ENCODE measurements at places on chromosomes 2 and 18.

GRCh38 chr2:6881516-6881915, 3.9 kb downstream of the RSAD2 start:
- no peak for DNase-seq

DNA sequence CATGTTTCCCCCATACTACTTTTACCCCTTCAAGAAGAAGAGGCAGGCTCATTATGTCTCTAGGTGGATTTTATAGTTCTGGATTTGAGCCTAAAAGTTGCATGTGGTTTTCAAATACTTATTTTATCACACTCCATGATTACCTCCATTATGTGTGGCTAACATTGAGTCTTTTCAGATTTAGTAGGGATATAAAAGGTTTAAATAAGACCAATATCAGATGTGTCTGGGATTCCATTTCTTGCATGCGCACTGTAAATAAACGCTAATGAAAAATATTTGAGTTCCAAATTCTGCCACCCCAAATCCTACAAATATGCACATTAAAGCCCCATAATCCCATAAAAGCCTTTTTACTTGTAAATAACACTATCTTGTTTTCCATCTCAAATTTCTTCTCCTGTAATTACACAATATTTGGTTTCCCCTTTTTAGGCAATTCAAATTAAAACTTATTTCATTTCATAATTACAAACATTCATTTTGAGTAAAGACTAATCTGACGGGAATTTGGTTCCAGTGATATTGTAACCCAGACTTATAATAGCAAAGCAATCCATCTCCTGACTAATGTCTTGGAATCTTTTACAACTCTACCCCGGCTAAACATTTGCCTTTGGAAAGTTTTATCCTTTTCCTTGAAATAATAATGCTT, 600.0 kb downstream of the SLC4A3 start:
- DNase-seq, result no peak

GRCh38 chr2:232634206-232635150, 1.1 kb downstream of the EFHD1 start:
- no peak for DNase-seq

- DNase-seq, result no peak
Observed at GRCh38 chr2:234587341-234588053, 90.6 kb upstream of the ARL4C start.

- DNase-seq, result peak; percentile 60
Observed at GRCh38 chr2:10497797-10498251, 49.7 kb upstream of the ODC1 start.

- DNase-seq, result no peak
Observed at GRCh38 chr2:144529841-144530240, 9.9 kb upstream of the ZEB2 start.

DNA sequence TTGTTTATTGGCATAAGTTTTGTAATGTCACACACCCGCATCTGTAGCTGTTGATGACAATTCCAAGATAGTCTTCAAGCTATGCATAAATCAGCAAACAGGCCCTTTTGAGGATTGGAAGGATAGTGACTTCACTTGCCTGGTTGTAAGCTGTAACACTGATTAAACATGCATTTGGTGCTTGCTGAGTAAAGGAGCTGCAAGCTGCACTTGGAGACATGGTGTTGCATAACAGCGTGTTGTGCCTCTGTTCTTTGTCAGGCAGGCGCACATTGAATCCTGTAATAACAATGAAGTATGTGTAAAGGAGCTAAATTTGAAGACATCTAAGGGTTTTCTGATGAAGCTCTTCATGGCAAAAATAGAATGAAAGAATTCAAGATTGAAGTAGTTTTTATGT, 68.7 kb upstream of the TTC27 start:
- DNase-seq, result no peak

DNA sequence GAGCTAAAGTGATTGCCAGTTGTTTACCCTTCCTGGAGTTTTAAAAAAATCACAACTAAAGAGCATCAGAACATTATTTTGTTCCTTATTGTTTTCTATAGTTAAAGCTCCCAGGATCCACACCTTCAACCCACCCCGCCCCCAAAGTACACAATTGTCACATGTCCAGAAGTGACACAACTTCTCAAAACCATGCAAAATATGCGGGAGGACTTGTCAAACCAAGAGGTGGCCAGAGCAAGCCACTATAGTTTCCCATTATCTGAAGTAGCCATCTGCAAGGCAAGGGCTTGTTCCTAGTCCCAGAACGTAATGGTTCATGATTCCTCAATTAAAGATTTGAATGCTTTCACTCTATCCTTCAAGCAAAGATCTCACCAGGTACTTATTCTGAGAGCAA, 9.9 kb upstream of the INO80C start:
- no peak for DNase-seq

- DNase-seq, result no peak
Observed at GRCh38 chr2:112008910-112009485, 46.1 kb upstream of the TMEM87B start.

DNA sequence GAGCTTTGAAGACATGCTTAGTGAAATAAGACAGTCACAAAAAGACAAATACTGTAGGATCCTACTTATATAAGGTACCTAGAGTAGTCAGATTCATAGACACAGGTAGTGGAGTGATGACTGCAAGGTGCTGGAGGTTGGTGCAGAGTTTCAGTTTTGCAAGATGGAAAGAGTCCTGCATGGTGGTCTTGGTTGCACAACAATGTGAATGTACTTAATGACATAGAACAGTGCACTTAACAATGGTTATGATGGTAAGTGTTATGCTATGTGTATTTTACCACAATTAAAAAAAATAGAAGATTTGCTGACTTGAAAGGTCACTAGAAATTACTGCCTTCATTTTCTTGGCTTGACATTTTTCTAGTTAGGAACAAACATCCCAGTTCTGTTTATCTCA, 9.5 kb downstream of the CERS6 start:
- no peak for DNase-seq

DNA sequence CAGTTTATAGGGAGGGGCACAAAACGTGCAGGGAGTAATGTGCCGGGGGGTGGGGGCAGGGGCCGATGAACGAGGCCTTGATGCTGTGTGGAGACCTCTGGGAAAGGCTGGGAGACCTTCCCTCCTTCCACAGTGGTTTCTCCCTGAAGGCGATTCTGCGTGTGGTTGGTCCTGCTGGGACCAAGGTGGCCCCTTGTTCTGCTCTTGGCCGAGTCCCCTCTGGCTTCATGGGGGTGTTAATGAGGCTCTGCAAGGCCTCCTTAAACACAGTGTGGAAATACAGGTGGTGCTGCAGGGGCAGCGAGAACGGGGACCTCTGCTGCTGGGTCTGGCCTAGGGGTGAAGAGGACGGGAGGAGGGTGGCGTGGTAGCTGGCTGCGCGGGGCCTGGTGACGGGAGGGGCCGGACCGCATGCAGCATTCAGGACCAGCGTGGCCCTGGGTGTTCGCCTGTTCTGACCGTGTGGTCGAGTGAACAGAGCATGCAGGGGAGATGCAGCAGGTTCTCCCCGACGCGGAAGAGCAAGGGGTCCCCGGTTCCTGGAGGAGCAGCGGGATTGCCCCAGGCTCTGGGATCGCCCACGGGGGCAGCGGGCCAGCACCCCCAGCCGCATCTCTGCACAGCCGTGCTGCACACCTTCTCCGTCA, 42.1 kb upstream of the KCNG2 start:
- no peak for DNase-seq

GRCh38 chr2:20609349-20609994, 41.4 kb downstream of the HS1BP3 start:
- DNase-seq, result no peak

DNA sequence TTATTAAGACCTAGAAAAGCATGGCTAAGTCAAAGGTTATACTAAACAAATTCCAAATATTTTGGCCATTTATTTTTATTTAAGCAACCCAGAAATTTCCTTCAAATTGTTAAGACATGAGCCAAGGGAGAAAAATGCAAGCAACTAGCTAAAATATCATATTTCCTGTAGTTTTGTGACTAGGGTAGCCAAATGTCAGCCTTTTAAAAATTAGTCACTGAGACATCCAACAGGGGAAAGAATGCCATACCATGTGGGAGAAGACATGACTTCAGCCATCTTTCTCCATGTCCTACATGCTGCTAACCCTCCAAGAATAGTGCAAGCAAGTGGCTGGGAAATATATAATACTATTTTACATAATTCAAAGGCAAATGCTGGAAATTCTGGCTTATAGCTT, 197.9 kb downstream of the DSEL start:
- no peak for DNase-seq

DNA sequence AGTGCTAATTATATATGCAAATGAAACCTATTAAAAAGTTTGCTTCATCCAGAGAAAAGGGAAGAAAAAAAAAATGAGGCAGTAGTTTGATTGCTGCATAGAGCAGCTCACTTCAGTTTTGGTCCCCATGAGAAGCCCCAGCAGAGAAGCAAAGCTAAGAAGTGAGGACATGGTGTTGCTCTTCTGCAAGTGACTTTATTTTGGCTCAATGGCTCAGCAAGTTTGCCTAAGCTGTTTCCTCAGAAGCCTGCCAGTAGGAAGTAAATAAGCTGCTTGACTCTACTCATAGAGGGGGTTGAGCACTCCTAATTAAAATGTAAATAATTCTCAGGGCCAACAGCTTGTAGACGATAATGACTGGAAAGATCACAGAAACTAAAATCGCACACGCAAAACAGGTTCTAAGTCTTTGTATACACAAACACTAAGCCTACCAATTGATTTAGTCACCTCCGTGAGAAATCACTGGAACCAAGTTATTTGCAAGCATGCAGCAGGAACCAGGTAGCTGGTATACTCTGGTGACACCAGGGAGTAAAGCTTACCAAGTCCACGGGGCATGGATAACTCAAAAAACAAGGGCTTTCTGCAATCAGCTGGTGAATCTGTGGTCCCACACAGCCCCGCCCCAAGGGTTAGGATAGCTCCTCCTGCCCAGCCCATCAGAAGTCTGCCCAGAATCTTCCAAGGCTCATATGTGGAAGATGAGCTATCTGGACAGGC, 39.7 kb upstream of the NABP1 start:
- no peak for DNase-seq

GRCh38 chr2:239731998-239732665, 293.0 kb downstream of the NDUFA10 start:
- DNase-seq, result no peak

DNA sequence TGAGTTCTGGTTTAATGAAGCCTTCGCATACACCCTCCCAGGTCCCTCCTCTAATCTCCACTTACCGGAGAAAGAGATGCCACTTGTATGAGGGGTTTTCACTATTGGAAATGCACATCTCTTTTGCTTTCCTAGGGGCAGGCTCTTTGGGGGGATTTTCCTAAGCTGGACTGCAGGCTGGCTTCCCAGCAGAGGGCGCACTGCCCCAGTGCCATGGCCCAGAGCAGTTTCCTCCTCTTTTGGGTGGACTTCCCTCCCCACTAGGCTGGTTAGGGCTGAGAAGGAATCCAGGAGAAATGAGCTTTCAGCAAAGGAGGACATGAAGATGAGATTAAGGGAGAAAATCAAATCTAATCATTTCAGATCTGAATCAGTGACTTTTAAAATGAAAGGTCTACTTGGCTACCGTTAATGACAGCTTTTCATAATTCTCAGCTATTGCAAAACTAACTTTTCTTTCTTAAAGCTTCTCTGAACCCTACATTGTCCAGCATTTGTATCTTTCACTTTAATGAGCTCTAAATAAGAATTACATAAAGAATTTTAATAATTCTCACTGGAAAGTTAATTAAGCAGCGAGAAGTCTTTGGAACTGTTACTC, 784.1 kb upstream of the FANCL start:
- no peak for DNase-seq

GRCh38 chr2:6793371-6793770, 72.3 kb downstream of the CMPK2 start:
- no peak for DNase-seq

DNA sequence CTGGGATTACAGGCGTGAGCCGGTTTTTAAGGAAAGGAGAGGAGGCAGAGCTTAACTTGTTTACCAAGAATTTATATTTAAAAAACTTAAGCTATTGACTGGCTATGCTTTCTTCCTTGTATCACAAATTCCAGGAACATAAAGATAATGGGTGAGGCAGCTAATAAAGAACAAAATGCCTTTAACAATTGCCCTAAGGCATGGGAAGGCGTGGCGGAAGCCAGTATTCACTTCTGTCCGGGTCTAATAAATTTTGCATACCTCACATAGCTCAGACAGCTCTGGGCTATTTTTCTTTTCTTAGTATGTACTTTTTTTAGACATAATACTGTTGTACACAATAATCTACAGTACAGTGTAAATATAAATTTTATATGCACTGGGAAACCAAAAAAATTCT, 1.0 kb upstream of the LDAH start:
- no peak for DNase-seq

GRCh38 chr2:127596311-127597045, 49.5 kb upstream of the GPR17 start:
- no peak for DNase-seq

DNA sequence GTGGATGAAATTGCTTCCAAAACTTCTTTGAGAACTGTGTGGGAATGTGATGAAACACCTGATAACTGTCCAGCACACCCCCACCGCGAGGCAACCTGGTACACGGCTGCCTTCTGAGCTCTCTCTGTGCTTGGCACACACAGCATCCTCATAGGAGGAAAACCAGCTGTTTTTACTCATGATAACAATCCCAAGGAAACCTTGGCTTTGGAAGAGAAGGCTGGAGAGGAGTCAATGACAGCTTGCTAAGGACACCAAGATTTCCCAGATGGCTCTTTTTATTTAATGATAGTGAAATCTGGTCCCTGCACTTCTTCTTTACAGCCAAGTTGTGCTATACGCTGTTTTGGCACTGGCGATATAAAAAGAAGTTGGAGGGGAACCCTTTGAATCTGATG, 232.5 kb upstream of the FN1 start:
- DNase-seq, result no peak

DNA sequence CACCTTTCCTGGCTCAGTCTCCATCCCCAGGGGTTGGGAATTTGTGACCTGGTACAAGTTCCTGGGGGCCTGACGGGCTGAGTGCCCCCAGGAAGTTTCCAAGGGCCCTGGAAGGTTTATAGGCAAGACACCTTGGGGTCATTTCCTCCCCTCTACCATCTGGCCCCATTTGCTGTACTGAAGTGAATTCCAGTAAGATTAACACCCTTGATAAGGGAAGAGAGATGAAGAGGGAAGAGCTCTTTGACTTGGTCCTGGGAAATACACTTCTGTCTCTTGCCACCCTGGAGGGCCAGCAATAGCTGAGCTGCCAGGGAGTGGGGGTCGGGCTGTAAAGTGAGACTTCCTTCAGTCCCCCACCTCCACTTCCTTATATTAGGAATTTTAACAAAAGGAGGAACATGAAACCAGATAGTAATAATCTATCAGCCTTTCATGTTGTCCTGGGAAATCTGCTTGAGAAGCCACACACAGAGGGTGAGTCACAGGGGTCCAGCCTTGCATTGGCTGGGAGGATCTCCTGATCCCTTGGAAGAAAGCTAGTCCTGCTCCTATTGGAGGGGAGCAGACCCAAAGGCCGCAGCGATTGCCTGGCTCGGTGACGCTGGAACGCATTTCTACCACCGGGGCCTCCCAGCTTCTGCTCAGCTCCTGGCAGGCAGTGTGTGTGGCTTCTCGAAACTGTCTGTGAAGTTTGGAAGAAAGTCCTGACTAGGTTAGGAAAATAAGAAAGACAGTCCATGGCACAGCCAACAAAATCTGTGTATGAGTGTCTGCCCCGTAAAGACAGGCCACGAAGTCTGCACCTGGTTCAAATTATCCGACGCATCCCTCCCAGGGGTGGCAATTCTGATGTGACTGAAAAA, 87.3 kb downstream of the ACAA2 start:
- DNase-seq, result no peak
